T-helper 2 cell (primary cell): ENCODE measurements at places on chromosomes 1 and 21.

DNA sequence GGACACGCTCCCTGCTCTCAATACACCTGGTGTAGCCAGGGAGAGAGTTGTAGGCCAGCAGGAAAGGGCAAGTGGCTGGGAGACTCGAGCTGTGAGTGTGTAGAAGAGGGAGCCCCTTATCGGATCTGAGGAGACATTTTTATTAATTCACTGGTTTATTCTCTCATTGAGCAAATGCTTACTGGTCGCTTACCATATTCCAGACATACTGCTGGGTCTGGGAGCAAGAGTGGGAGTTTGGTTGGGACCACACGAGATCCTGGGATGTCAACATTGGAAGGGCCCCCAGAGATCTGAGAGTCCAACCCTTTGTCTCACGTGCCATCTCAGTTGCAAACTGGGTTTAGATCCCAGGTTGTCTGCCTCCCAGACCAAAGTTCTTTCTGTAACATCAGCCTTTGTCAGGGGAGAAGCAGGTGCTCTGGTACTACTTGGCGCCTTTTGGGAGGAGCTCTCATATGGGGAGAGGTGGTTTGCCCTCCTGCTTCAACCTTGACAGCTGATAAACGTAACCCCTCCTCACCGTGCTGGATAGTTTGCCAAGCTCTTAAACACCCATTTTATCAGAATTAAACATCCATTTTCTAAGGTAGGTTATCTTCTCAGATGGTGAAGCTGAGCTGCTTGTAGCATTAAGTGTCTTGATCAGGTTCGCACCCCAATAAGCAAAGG lies 742 bp downstream of the TMEM222 start:
- DNase-seq: no peak

GRCh38 chr1:160083968-160084770 lies 2.8 kb downstream of the KCNJ9 start:
- DNase-seq: peak; percentile 60

DNA sequence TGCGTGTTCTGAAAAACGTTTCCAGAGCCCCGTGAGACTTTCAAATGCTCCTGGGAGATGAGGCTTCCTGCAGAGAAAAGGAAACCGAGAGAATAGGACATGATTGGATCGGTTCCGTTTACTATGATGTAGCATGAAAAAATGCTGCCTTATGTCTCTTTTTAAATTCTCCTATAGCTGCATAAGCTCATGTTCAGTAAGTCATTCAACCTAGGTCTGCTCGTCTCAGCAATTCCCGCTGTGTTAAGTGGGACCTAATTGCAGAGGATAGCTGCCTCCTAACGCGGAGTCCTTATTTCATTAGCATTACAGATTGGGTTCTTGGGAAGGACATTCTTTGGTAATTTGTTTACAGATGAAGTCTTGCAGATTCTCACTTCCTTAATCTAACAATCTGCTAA lies 165.3 kb downstream of the GALNT2 start:
- DNase-seq: no peak

DNA sequence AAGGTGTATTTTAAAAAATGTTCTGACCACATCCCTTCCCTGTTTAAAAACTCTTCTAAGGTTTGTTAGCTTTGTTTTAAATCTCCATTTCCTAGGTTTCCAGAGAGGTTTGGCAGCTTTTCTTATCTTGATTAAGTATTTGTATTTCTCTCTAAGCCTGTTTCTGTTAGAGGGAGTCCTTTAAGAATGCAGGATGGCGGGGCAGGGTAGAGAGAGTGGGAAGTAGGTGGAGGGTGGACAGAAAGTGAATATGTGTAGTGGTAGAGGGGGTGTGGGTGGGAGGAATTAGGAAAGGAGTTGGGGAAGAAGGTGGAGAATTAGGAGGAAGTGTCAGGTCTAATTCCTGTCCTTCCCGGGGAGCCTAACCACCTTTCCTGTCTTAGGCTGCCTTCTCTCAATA lies 21.2 kb upstream of the SERBP1 start:
- no peak for DNase-seq

DNA sequence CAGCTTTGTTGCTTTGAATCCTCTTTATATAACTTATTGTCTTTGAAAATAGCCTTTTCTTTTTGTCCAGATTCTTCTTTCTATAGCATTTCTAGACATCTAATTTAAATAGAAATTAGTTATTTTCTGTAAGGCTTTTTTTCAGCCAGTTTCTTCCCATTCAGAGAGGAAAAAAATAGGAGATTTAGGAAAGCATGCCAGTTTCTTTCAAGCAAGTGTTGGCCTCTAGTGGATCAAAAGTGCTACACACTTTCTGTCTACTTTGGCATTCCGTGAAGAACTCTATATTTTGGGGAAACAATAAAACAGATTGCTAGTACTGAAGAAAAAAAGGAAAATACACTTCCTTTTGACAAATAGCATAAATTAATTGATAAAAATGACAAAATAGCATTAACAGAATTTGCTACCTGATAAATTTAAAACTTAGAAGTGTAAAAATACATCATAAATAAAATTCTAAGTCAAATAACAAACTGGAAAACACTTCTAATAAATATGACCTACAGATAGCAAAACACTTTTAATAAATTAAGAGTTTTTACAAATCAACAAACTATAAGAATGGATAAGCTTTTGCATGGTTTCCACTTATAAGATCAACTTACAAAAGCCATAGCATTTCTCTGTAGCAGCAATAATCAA lies 13.1 kb upstream of the EXO1 start:
- DNase-seq: no peak

DNA sequence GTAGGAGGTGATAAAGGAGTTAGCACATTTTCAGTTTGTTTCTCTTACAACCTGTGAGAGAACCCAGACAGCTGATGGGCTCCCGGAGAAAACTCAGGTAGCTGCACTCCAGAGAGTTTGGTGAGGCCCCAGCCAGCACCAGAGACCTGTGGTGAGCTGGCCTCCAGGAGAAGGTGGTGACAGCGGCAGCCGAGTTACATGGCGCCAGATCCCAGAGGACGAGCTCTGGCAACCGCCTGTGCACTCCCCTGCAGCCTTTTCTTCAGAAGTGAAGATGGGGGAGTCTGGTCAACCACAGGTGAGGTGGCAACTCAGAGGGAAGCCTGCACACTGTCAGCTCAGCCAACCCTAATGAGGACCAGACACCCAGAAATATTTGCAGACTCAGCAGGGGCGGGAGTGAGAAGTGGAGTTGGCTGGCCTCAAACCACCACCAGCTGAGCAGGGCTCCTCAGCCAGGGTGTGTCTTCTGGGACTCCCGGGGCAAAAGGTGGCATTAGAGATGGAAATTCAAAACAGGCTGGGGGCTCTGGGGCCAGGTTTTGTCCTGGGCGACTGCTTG lies 209.7 kb downstream of the SETD4 start:
- DNase-seq: no peak

DNA sequence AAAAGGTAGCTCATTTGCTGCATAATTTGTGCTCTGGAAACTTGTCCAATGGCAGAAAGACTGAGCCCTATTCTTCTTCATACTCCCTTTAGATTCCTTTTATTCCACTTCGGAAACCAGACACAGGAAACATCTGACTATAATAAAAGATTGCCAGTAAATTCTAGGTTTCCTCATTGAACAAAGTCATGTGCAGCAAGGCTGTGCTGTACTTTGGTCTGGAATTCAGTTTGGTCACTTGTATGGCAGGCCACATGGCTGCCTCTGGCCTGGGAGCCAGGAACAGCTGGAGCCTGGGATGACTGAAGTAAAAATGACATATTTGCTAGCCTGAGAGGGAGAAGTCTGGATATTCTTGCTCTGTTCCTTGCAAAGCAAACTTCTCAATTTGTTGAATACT lies 79.6 kb downstream of the ST3GAL3 start:
- DNase-seq: no peak

DNA sequence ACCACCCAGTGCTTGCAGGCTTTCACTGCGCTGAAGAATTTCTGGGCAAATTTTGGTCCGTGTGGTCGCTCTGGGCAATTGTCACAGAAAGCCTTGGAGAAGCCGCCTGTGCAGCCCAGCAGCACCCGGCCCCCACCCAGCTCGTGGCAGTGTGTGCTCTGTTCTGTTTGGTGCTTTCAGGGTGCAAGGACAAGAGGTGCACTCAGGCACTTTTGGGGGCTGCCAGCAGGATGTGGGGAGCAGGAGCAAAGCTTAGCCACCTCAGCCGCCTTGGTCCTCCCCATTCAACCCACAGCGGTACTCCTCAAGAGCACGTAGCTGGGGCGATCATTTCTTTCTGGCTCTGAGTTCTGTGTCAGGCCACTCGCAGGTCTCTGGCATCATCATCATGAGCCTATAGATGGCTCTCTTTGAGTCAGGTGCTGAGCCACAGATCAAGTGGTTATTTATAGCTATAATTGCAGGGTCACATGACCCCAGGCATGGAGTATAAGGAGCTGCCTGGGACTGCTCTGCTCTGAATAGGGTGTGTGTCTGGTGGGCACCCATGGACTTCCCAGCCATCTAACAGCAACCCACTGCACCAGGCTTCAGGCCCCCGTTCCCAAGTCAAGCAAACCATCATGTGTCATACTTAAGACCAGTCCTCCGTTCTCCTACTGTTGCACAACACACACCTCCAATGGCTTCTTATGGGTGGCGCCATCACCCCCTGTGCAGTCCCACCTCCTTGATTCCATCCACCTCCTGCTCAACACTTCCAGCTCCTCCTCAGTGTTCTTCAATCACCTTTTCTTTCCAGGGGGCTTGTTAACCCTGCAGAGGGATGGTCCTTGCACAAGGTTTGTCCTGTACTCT lies 18.1 kb upstream of the TENT5C start:
- no peak for DNase-seq

DNA sequence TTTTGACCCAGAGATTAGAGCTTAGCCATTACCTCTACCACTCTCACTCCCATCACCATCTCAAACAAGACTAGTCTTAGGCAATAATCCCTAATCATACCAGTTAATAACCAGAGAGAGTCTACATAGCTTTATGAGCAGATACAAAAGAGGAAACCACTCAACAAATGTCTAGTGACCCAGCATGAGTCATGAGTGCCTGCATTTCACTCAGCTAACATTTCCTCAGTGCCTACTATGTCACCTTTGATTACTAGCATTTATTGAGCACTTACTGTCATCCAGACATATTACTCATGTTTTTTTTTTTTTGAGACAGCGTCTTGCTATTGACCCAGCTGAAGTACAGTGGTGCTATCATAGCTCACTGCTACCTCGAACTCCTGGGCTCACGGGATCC lies 35.9 kb upstream of the GALNT2 start:
- DNase-seq: no peak

- no peak for DNase-seq
Measured at GRCh38 chr1:44266400-44267344, 53.4 kb downstream of the DMAP1 start.

DNA sequence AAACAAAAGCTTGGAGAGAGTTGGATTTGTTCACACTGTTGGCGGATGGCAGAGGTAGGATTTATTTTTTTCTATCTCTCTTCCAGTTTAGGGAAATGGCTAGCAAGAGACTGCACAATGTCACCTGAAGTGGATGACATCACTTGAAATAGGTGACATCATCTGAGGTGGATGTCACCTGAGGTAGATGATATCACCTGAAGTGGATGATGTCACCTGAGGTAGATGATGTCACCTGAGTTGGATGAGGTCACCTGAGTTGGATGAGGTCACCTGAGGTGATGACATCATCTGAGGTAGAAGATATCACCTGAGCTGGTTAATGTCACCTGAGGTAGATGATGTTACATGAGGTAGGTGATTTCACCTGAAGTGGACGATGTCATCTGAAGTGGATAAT lies 413.4 kb downstream of the DSCAM start:
- no peak for DNase-seq

GRCh38 chr1:245752561-245752960 lies 597.8 kb downstream of the KIF26B start:
- DNase-seq: no peak

GRCh38 chr1:2840036-2840809 lies 38.7 kb upstream of the TTC34 start:
- peak; percentile 31 for DNase-seq
